ENCODE measurements at places on chromosomes 11 and 22.

GRCh38 chr11:35003658-35004057 is 87.2 kb downstream of the PDHX start:
- DNase-seq: no peak

DNA sequence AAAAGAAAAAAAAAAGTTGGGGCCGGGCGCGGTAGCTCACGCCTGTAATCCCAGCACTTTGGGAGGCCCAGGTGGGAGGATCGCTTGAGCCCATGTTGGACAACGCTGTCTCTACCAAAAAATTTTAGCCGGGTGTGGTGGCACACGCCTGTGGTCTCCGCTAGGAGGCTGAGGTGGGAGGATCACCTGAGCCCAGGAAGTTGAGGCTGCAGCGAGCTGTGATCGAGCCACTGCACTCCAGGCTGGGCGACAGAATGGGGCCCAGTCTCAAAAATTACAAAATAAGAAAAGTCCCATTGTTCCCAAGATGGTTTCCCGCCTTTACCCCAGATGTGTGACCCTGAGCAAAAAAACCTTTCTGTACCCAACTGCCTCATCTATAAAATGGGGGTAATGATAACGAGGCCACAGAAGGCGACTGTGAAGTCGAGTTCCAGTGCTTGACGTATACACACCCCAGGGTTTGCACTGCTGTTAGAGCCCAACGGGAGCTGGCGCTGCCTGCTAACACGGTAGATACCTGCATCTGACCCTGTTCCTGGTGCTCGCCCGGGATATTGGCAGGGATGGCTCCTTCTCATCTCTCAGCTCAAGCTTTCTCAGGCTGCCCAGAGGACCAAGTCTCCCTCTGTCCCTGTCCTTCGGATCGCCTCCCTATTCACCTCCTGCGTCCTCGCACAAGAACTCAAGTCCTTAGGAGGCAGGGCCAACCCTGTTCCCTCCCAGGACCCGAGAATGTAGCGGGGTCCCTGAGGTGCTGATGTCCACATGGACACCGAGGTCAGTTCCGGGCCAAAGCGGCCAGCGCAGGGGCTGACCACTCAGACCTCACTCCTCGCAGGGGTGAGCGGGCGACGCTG is 1.1 kb upstream of the RPLP2 start:
- no peak for DNase-seq

DNA sequence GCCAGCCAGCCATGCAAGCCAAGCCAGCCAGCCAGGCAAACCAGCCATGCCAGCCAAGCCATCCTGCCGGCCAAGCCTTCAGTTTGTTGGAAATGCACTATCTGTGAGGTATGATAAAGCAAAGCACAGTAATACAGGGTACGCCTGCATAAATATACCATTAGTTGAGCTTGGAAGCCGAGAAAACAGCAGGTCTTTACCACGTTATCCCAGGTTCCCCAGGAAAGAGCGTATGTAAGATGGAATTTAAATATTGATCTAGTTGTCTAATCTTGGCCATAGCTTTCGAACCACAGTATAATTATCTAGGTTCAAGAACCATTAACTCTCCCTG is 24.2 kb downstream of the CCT8L2 start:
- DNase-seq: no peak

DNA sequence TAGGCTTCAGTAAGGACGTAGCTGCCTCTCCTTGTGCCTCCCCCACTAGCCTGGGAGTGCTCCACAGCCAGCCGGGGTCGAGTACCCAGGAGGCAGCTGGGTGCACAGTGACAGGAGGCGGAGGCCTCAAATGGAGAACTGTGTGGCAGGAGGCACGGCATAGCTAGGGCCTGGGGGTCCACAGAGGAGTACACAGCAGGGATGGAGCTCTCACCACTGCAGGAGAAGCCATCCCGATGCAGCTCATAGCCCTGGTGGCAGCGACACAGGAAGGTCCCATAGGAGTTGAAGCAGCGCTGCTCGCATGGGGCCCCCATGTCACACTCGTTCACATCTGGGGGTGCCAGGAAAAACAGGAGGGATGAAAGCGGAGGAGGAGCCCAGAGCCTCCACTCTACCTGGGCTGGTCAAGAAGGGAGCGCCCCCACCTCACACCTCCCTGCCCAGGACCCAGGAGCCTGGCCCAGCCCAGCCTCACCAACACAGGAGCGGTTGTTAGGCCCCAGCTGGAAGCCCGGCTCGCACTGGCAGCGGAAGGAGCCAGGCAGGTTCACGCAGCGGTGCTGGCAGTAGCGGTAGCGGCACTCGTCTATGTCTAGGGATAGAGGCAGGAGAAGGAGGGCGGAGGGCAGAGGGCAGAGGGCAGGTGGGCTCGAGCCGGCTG is 2.8 kb downstream of the EFEMP2 start:
- no peak for DNase-seq

GRCh38 chr11:10934293-10934860 is 76.5 kb upstream of the ZBED5 start:
- no peak for DNase-seq

- DNase-seq: no peak
Observed at GRCh38 chr11:119307219-119307618, 9.7 kb downstream of the MCAM start.

- no peak for DNase-seq
Observed at GRCh38 chr22:46224044-46224897, 25.8 kb downstream of the CDPF1 start.

- DNase-seq: no peak
Observed at GRCh38 chr11:720642-721246, 14.7 kb downstream of the EPS8L2 start.

- DNase-seq: no peak
Observed at GRCh38 chr11:21254790-21255189, 585.4 kb downstream of the NELL1 start.

GRCh38 chr22:48238284-48238915 is 1476.0 kb downstream of the TBC1D22A start:
- DNase-seq: no peak

DNA sequence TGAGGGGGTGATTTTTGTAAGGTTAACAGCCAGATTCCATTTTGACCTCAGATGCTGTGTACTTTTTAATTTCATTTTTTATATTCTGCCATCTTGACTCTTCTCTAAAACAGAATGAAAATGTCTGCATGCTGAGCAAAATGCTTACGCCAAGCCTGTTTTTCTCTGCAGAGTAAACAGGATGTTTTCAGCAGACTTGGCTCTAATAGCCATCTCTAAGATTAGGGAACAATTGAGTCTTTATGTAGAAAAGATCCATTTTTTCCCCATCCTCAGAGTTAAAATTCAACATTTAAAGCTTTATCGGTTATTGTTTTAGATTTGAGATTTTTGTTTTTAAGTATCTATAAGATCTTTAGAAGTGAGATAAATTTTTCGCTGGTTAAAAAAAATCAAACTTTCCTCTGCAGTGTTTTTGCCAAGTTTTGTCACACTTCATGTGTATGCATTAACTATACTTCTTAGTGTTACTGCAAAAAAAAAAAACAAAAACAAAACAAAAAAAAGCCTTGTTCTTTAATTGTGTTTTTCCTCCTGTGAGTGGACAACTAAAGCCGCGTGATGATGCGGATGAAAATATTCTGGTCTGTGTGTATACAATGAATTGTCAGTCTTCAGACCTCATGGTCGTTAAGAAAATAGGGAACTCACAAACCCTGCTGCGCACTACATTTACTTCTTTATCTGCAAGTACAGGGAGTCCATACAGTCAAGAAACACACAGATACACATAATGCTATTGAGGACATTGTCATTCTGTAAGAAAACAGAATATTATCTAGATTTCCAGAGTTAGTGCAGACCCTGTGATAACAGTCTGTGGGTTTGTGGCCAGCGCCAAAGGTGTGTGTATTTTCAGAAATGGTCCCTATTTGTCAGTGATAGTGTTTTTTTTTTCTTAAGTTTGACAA is 17.5 kb upstream of the ADSL start:
- DNase-seq: no peak

DNA sequence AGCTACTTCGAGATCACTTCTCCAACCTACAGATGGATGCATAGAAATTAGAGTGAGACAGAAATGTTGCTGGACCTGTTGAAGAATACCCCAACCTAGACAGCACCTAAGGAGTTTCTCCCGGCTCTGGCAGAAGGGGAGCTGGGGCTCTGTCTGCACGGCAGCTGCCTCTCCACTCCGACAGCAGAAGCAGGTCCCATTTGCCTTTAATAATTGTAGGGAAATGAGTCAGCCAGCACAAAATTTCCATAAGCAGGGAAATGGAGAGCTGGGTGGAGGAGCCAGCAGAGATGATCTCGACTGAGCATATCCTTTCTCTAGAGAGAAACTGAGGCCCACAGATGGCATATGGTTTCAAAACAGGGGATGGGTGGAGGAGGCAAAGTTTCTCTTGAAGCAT is 80.1 kb downstream of the EFCAB6 start:
- no peak for DNase-seq
